Gastrocnemius medialis (tissue), 4 donors: ENCODE measurements at places on chromosomes 12 and 14.

- no peak for DNase-seq
Observed at GRCh38 chr14:74019408-74020137, 424 bp downstream of the BBOF1 start.

- no peak for DNase-seq
Observed at GRCh38 chr14:23633160-23633701, 2.9 kb upstream of the DHRS2 start.

DNA sequence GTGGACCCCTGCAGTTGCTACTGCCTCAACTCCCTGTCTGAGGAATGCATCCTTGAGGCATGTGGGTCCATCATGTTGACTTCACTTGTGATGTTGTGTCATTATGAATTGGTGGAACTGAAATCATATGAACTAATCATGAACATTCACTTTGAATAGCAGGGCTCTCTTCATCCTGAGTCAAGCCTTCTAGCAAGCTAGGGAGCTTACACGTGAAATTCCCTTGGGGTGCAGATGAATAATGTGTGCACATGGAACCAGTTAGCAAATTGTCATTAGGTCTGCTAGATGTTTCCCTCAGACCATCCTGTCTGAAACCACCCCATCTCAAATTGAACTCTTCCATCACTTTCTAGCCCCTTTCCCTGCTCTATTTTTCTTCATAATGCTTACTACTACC, 3.6 kb downstream of the COQ6 start:
- DNase-seq = no peak

DNA sequence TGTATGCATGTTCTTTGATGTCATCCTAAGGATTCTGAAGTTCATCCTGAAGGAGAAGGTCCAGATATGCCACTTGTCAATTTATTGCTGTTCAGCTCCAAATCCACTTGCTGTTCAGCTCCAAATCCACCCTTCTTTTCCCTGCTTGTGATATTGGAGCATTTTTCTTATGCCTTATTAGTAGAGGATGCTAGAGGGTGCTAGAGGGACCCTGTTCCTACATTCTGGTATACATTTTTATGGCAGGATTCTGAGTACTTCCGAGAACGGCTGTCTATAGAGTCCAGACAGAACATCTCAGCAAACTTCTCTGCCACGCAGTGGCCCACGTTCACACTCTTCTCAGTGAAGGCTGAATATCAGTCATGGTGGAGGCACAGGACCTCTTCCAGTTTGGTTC, 406.7 kb downstream of the NOVA1 start:
- DNase-seq = no peak

GRCh38 chr12:59193476-59194050, 273.3 kb upstream of the LRIG3 start:
- no peak for DNase-seq

GRCh38 chr12:48982397-48983080, 4.4 kb downstream of the WNT1 start:
- DNase-seq = no peak

- DNase-seq = no peak
Observed at GRCh38 chr14:72264716-72265115, 332.5 kb downstream of the RGS6 start.

DNA sequence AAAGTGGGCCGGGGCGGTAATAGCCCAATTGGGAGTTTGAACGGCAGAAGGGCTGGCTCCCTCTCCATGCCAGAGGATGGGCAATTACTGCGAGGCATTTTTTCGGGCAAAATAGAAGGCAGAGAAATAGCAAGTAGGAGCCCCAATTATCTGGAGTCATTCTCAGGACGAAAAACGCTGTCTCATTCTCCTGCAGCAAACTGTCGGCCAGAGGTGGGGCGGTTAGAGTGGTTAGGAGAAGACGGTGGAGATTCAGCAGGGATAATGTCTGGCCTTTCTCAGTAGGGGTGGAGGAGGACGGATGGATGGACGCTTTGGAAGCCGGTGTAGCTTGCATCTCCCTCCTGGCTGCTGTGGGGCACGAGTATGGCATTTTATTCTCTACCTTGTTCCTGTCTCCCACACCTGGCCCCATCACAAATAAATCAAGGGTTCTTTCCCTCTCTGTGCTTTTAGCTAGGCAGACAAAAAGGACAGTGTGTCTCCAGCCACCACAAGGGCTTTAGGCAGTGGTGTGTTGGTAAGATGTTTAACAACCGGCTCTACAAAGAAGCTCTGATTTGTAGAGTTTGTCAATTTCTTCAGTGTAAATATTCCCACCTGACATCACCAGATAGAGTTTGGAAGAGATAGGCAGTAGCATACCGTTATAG, 140.5 kb upstream of the LHX5 start:
- DNase-seq = no peak

- peak; percentile 85 for DNase-seq
Observed at GRCh38 chr12:46450279-46450748, 77.7 kb upstream of the SLC38A2 start.

DNA sequence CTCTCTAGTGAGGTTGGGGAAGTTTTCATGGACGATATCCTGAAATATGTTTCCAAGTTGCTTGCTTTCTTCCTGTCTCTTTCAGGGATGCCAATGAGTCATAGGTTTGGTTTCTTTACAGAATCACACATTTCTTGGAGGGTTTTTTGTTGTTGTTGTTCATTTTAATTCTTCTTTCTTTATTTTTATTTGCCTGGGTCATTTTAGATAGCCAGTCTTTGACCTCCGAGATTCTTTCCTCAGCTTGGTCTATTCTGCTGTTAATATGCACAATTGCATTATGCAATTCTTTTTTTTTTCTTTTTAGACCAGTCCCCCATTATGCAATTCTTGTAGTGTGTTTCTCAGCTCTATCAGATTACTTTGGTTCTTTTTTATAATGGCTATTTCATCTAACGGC, 338.9 kb downstream of the AEBP2 start:
- no peak for DNase-seq

DNA sequence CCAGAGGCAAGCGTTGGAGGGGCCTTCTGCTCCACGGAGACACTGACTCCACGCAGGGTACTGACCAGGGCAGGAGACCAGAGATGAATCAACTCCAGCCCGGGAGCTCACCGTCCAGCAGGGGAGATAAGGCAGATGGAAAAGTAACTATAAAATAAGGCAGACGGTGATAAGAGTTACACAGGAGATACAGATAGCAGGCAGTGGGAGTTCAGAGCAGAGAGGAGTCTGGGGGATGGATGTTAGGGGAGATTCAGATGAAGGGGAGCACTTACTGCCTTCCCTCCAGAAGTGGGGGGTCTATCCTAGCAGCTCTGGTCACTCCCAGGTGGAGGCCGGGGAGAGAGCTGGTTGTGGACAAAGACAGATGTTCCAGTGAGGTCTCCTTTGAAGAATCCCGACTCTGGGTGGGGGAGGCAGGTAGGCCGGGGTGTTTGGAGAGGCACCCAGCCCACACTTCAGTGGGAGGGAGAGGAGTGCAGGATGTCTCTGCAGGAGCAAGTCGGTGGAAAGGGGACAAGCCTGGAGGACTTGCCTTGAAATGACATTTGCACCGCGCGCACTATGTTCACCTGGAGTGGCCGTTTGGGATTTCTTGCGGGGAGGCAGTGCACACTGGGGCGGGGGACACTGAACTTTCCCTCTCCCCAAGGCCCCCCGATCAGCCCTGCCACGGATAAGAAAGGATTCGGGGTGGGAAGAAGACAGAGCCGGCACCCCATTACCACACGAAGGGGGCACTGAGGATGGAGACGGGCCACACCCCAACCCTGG, 1.2 kb downstream of the PITPNM2 start:
- no peak for DNase-seq

DNA sequence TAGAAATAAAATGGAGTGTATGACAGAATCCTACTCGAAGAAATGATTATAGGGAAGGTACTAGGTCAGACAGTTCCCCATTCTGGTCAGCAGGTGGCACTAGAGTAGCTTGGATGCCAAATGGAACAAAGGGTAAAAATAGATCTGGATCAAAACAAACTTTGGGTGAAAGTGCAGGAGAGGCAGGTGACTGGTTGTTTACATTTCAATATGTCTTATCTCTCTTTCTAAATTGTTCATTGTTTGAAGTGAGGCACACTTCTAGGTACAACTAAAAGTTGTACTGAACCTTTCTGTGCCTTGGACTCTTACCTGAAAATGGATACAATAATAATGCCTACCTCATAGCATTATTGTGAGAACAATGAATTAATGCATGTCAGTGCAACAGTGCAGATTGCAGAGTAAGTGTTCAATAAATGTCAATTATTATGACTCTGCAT, 62.0 kb upstream of the OSBPL8 start:
- DNase-seq = peak; percentile 63

DNA sequence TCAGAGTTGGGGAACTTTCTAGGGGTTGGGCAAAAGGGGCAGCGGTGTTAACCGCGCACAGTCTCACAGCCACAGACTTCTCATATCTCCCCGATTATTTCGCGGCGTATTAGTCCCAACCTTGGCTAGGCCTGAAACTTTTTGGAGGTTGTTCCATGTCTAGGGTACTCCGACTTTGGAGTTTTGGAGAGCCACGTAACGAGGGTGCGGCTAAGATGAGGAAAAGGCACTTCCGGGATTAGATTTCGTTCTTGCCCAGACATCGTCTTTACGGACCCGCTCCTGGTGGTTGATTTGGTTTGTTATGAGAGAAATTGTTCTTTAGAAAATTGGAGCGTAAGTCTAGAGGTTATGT, 513 bp downstream of the CCNK start:
- DNase-seq = no peak
